ENCODE measurements at places on chromosomes 6 and 20.

GRCh38 chr6:14999106-14999505 lies 246.8 kb upstream of the JARID2 start:
- no peak for DNase-seq

- DNase-seq = no peak
Measured at GRCh38 chr6:68043122-68043398, 592.0 kb upstream of the ADGRB3 start.

DNA sequence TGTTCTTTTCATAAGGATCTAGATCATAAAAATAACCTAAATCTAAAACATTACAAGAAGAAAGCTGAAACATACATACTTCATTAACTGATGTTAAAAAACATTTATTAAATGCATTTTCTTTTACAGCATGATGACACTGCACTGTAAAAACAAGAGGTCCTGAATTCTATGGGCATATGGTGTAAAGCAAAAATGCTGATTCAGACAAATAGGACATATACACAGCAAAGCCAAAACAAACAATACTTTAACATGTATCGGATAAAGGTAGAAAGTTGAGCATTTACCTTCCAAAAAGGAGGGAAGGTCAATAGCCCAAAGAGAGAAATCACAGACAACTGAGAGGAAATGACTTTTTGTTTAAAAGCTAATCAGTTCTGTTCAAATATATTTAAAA lies 221.5 kb downstream of the RNGTT start:
- DNase-seq = no peak

GRCh38 chr6:50141100-50141499 lies 91.4 kb upstream of the DEFB112 start:
- no peak for DNase-seq

- DNase-seq = no peak
Measured at GRCh38 chr6:142838821-142839685, 105.9 kb downstream of the HIVEP2 start.

GRCh38 chr6:137759624-137760023 lies 107.4 kb upstream of the TNFAIP3 start:
- DNase-seq = no peak

- DNase-seq = no peak
Measured at GRCh38 chr6:145015739-145016558, 719.4 kb downstream of the EPM2A start.

- DNase-seq = no peak
Measured at GRCh38 chr20:40965671-40966070, 63.0 kb upstream of the TOP1 start.

DNA sequence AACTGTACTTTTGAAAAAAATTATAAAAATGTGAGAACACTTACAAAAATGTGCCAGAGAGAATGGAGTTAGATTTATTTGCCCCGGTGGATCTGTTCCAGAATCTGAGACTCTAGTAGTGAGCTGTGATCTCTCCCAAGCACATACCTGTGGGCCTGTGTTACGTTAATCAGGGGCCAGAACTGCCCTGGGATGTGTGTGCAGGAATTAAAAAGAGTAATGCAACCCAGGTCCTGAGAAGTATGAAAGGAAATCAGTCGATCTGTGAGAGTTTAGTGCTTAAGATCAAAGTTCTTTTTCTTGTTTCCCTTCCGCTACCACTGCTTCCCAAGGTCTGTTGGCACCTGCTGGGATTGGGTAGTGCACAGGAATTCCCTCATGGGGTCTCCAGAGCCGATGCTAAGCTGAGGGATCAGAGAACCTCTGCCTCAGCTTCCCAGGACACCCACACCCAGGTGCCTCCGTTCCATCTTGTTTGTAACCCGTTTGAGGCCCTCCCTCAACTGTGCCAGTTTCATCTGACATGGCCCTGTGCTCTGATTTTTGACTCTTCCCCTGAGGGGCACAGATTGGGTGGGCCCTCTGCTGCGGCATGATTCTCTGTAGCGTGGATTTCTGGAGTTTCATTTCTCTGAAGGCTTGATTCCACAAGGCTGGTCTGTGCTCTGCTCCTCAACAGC lies 87.7 kb downstream of the RREB1 start:
- DNase-seq = no peak

DNA sequence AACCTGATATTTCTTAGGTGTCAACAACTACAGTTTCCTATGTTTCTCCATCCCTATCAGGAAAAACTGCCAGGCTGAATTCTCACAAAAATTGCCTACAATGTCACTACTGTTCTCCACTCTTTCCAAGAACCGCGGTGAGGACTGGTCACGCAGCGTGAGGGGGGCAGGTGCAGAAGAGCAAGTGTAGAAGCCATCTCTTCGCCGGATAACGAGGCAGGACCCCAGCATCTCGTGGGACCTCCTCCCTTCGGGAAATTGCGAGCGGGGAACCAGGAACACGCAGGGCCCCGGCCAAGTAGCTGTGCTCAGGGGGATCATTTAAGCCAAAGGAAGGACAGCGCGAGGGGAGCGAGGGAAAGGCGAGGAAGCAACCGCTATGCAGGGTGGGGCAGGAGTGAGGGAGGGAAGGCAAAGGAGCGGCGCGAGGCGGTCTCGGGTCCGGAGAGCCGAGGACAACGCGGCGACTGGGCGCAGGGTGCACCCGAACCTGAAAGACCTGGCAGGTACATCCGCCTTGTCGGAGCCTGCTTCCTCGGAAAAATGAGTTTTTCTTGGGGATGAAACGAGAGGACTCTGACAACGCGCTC lies 559 bp downstream of the APMAP start:
- peak; percentile 48 for DNase-seq

DNA sequence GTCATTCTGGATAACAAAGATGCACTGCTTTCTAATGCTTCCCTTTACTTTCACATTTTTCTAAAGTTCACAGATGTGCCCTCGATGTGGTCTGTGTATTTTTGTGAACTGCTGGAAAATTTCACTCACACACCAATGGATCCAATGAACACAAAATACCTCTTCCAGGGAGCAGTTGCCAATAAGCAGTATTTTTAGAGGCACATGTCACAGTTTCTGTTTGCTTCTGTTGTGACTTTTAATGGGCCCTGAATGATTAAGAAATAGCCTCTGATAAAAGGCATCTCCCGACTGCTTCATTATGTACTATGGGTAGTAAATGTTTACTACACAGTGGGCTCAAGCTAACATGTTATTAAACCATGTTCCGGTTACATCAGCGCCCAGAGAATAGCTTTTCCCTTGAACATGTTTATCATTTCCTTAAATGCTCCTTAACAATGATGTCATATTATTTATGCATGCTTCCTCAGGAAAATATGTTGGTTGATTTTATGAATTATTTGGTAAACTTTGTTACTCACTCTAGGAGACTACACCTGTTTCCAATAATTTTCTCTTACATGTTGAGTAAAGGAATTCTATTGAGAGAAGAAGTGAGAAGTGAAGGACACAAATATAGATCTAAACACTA lies 188.0 kb downstream of the KCNQ5 start:
- DNase-seq = no peak

DNA sequence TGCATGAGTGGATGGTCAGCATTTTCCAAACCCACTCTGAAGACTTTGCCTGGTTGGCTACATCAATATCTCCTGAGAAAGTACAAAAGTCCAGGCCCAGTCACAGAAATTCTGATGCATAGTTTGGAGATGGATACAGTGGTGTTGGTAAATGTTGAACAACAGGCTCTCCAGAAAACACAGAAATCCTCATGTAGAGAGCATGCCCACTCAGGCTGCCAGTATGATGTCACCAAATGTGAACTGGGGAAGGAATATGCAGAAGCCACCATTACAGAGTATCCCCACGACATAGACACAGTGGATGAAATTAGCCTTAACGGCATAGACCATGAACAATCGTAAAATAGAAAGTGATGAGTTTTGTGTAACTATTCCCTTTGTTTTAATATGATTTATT lies 97.1 kb upstream of the NXT1 start:
- DNase-seq = no peak

DNA sequence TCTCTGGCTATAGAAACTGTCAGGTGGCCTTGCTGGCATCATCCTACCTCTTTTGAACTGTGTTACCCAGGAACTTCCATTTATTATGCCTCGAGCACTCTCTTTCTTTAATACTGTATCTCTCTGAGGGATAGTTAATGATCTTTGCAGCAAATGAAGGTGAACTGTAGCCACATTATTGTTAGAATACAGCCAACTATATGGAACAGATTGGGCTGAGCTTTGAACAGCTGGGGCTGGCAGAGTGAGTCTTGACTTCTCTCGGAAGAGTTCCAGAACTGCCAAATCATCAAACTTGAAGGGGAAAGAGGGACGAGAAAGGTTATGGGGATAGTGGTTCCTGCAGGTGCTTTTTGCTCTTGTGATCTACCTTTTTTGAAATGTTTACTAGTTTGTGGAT lies 237.7 kb downstream of the PRL start:
- DNase-seq = no peak

- no peak for DNase-seq
Measured at GRCh38 chr20:46423342-46423741, 16.9 kb upstream of the ELMO2 start.

GRCh38 chr6:87832025-87832825 lies 130.2 kb upstream of the AKIRIN2 start:
- no peak for DNase-seq

GRCh38 chr6:150312395-150312794 lies 56.4 kb upstream of the IYD start:
- DNase-seq = no peak

DNA sequence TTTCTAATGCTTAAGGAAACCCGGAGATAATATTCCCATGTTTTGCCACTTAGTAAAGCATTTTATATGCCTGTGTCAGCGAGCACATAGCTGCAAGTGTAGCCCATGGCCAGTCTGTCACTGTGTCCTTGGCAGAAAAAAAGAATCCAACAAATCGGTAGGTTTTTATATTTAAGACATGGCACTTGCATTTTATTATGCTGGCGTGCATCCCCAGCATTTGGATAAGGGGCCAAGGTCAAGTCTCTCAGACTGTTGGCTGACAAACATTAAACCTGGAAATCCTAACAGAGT lies 1.2 kb upstream of the ZNF184 start:
- DNase-seq = no peak

GRCh38 chr6:43791745-43792422 lies 21.9 kb downstream of the VEGFA start:
- DNase-seq = no peak

DNA sequence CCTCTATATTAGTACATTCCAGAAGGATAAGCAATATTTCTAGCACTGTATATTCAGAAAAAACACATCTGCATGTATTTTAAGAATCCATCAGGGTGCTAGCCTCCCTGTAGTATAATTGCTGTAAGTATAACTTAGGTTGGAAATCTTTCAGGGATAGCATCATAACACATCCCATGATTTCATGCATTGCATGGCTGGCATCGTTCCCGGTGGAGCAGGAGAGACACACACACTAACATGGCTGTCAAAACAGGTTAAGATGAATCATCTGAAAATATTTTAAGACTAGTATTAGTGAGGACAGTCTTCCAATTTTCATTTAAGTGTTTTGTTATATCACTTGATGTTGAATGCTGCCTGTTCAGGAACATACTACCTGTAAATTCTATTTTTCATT lies 32.1 kb upstream of the CENPW start:
- DNase-seq = no peak

GRCh38 chr6:30837432-30837831 lies 46.9 kb upstream of the DDR1 start:
- no peak for DNase-seq

GRCh38 chr6:23890543-23891227 lies 235.3 kb upstream of the NRSN1 start:
- DNase-seq = no peak

DNA sequence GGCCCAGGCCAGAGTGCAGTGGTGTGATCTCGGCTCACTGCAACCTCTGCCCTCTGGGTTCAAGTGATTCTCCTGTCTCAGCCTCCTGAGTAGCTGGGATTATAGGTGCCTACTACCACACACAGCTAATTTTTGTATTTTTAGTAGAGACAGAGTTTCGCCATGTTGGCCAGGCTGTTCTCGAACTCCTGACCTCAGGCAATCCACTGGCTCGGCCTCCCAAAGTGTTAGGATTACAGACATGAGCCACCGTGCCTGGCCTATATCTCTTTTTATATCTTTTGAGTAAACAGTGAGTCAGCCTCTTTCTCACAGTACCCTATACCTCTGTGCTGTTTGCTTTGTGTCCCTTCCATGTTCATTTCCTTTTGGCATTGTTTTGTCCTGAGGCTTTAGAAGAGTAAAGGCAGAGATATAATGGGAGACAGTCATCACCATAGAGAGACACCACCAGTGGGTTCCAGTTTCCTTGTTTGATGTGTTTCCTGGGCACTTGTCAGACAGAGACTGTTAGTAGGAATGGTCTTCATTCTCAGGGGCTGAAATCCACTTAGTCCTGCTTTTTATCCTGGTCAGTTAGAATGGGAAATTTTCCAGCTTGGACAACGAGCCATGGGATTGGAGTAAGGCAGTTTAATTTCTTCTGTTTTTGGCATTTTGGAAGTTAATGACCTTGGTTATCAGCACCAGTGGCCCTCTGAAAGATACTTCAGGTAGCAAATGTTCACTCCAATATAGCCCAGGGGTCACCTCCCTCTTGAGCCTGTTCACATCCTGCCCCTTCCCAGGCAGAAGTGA lies 32.2 kb upstream of the ASXL1 start:
- DNase-seq = no peak

DNA sequence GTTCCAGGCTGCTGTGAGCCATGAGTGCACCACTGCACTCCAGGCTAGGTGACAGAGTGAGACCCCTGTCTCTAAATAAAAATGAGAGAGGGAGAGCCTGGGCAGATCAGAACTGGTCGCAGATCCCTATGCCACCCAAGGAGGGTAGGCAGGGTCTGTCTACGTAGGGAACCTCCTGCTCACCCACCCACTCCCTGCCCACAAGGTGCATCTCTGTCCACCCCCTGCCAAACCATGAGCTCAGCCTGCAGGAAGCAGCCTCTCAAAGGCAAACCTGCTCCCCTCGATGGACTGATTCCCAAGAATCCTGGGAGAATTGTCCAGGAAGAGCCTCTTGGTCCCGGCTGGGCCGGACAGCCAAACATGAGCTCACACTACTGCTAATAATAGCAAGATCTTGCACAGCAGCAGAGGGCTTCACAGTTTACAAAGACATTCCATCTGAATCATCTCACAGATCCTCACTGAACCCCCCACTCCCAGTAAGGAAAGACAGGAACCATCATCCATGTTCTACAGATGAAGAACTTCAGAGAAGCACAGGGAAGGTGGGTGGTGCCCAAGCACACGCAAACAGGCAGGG lies 27.8 kb upstream of the TLDC2 start:
- no peak for DNase-seq

GRCh38 chr20:9817654-9818053 lies 21.2 kb downstream of the PAK5 start:
- DNase-seq = no peak

DNA sequence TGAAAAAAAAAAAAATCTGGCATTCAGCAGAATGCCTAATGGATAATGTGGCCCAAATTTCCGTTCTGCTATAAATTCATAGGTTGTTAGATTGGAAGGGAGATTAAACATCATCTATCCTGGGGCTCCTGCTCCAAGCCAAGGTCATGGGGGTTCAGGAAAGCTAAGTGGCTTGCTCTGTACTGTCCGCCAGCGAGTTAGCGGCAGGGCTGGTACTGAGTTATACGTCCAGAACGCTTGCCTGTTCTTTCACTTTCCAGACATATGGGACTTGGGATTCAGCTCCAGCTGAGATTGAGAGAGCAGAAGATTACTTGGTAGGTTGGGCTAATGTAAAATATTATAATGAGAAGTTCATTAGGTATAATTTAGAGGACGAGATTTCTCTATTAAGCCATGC lies 858 bp downstream of the RWDD1 start:
- DNase-seq = no peak

GRCh38 chr6:12165722-12166280 lies 124.4 kb upstream of the EDN1 start:
- no peak for DNase-seq

Measured in hypothalamus (tissue), 51 donors.